ENCODE measurements at places on chromosomes 5 and 9.
A peak's percentile ranks its signal among the peaks of the same experiment; 100 is the strongest.

- DNase-seq = no peak
These were observed 124.2 kb downstream of the CDH6 start for GRCh38 chr5:31317665-31318064.

DNA sequence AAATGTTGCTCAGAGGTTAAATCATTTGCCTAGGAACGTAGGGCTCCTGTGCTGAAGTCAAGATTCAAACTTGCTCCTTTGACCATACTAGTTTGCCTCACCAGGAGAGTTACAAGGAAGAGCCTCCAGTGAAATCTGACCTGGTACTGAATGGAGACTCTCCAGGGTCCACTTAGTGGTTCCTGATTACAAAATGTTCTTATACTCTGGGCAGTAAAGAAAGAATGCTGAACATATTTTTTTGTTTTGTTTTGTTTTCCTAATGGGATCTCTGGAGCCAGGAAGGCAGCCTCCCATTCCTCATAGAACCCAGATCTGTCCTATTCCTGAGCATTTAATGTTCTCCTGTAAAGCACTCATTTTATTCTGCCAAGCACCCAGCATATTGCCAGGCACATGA, 256.5 kb upstream of the CLINT1 start:
- no peak for DNase-seq

DNA sequence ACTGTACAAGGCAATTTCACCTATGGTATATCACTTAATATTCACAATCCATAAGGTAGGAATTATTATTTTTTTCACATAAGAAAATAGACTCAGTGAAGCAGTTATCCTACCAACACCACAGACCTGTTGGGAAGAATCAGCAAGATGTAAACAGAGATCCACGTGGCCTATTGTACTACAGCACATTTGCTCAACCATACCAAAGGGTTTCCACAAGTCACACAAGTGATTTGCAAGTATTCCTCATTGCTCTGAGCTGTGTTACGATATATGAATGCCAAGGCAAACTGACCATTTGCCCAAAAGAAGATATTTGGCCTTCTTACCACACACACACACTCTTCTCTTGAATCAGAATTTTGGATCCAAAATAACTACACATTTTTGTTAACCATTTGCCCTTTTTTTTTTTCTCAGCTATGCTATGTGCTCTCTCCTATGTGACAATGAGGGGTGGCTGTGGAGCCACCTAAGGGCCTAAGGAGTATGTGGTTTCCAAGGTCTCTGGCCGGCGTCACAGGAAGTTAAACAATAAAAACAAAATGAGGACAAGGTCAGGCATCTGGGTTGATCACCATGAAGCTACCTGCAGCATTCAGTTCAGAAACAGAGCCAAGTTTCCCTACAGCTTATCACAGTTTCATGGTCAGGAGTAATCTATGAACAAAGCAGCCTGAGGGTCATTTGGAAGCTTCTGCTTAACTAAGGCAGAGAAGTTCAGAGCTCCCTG, 171.0 kb upstream of the FREM1 start:
- DNase-seq = no peak

DNA sequence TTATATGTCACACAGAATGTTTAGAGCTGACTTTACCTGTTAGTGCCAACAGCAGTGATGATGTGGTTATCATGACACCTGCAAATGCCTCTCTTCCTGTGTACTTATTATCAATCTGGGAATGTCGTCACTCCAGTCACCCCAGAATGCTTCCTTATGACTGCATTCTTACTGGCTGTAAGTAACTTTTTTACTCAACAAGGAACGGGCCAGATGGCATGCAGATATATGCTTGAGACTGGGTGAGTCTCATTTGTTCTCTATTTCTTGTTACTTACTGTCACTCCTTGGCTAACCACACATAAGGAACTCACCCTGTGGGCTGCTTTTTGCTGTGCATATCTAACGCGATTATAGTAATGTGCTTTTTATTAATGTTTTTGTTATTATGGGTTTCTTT, 385.5 kb upstream of the MEF2C start:
- DNase-seq = no peak

DNA sequence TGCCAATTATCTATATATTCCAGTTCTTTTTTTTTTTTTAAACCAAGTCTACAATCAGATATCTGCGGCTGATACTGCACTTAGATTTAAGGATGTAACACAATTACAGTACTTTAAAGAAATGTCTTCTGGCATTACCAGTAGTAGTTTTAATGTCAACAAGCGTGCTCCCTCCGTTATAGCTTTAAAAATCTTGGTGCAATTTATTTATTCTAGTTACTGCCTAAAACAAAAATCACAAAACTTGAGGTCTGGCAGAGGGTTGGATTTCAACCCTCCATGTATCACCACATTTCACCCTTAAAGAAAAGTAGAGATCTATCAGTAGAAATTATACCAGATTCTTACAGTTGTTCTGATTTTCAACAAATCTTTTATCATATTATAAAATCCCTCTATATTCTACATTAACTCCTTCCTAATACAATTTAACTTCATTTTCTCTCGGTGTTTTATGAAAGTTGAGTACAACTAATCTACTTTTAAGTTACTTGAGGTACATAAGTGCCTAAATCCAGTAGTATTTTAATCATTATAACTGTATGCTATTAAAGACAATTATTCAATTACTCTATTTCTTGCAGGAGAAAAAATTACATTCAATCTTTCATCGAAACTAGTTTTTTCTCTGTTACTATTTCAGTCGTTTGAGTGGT, 2.0 kb upstream of the RICTOR start:
- no peak for DNase-seq

DNA sequence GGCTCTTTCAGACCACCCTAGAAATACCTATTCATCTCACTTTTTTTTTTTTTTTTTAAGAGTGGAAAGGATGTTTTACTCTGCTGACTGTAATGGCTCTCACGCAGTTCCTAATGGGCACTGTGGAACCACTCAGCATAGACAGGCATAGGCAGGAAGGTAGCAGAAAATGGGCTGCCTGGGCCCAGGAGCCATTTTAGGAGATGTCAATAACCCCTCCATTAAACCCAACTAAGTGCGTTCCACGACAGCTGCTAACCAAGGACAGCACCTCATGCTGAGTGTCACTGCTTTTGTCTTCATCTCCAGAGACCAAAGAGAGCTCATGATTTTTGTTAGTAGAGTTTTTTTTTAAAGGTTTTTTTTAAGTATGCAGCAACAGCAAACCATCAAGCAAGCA, 15.3 kb downstream of the MAP1B start:
- DNase-seq = no peak

GRCh38 chr9:5140151-5140550, 45.3 kb downstream of the INSL6 start:
- no peak for DNase-seq

DNA sequence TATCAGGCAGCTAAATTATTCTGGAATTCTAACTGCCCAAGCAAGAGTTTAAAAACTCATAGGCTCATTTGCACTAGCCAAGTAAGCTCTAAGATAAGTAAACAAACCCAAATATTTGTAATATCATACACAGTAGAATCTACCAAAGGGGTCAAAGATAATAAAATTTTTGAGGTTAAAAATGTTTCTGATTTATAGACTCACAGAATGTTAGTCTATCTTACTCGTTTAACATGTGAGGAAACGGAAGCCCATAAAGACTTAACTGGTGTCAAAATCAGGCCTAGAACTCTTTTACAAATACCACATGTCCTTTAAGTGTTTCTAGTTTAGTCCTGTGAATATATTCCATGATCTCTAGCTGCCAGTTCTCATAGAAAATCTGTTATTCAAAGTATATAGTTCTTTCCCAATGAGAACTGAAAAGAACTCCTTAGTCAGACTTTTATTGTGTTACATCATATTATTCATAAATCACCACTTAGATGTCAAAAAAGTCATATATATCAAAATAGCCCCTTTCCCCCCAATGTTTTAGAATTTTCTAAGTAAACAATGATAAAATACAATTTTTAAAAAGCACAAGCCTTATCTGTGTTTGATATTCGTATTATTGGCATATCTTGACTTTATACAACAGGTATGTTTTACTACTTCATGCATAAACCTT, 13.9 kb downstream of the RAB14 start:
- no peak for DNase-seq

DNA sequence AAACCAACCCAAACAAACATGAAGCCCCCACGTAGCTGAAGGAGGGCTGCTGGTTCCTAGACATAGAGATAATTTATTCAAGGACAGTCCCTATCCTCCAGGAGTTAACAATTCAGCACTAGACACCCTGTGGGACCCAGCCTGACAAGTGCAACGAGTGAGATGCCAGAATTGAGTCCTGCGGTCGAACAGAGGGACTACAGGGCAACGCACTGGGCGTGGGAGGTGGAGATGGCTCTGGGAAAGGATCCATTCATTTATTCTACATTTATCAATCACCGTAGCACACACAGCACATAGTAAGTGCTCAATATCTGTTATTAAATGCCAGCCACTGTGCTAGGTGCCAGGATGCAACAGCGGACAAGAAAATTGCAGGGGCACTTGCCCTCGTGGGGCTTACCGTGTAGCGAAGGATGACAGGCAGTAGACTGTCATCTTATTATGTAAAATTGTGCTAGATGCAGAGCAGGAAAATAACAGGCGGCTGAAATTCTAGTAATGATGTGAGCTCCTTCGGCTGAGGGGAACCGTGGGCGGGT, 855 bp upstream of the ARHGAP26 start:
- no peak for DNase-seq

DNA sequence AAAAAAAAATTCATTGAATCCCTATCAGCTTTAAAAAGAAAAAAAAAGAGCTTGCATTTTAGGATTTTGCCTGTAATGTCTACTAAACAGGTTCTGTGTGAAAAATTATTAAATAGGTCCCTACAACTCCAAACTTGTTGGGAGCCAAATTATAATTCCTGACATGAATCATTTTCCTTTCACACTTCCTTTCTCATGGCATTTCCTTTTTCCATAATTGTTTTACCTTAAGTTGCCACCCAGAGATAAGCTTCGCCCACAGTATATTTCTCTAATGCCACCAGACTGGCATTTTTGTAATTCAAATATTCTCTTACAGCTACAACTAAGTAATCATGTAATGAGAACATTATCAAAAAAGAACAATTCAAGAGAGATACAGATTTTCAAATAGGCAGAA, 348.8 kb downstream of the EFNA5 start:
- DNase-seq = no peak

DNA sequence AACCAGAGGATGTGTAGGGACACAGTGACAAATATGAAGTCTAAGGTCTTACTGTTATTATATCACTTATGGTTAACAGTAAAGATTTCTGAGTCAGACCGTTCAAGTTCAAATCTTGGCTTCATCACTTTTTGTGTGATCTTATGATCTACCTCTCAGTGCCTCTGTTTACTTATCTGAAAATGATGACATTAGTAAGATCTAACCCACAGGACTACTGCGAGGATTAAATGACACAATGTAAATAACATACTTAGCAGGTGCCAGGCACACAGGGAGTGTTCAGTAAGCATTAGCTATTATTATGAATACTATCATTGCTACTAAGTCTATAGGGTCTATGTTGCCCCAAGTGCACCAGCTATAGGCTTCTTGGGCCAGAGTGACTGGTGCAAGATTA, 2.0 kb downstream of the IRF1 start:
- no peak for DNase-seq

GRCh38 chr9:136786451-136786850, 4.7 kb upstream of the TMEM141 start:
- no peak for DNase-seq

- no peak for DNase-seq
These were observed 179.4 kb downstream of the PPP2R2B start for GRCh38 chr5:146699138-146699537.

GRCh38 chr5:122163121-122164069, 34.0 kb downstream of the ZNF474 start:
- peak; percentile 88 for DNase-seq

DNA sequence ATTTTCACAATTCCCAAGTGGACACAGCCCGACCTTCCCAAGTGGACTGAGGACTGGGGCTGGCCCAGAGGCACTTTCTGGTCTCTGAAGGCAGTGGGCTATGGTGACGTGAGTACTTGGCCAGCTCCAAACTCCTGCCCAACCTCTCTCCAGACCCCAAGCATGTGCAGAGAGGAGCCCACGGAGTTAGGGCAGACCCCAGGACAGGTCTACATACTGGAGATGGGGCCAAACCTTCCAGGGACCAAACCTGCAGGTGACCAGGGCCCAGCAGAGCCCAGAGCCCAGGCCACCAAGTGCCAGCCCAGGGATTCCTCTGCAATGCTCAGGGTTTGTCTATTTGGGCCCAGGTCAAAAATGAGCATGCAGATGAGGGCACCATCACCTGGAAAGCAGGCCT, 15.3 kb downstream of the BRD3 start:
- DNase-seq = no peak

DNA sequence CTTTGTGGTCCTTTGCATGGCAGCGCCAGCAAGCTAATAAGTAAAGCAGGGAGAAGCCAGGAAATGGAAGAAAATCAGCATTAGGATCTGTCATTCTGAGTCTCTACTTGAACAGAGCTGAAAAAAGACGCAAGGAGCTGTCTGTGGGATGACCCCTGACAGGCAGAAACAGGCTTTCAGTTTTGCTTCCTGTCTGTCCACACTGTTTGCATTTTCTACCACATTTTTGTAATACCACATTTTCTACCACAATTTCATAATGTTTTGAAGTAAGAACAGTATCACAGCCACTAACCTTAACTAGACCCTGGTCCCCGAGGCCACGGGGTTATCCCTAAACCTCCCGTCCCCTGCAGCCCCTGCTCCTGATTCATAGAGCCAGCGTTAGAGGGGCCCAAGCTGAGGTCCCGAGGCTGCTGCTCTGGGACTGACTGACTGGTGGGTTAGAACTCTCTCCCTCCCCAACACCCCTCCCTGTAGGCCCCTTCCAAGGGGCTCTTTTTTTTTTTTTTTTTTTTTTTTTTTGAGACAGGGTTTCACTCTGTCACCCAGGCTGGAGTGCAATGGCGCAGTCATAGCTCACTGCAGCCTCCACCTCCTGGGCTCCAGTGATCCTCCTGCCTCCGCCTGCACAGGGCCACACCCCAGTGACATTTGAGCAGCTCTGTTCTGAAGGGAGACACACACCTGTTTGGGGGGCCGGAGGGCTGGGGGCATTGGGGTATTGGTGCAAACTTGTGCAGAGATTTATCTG, 4.0 kb upstream of the CLIC3 start:
- peak; percentile 42 for DNase-seq

DNA sequence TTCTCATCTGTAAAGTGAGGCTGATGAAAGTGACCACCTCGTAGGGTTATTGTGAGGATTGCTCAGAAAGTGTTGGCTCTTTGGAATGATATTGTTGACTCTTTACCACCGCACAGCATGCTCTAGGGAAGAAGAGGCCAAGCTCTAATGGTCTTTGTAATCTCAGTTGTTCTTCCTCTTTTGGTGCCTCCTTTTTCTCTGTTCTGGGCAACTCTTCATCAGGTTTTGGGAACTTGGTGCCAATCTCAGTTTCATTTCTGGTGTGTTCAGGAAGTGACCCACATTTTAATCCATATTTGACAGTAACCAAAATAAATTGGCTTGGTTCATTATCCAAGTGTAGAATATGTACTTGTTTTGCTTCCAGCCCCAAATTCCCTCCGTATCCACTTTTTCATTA, 25.1 kb downstream of the ARHGAP26 start:
- no peak for DNase-seq
